ENCODE measurements at places on chromosomes 11 and 22. TPM values are rescaled to one million over a fixed set of nuclear protein-coding genes. Genes with fewer than 3 reads are reported as not detected.

- DNase-seq: no peak
These were observed 320.5 kb downstream of the MIAT start for GRCh38 chr22:26977741-26978376.

GRCh38 chr11:36292311-36292722, 3.1 kb upstream of the COMMD9 start:
- no peak for DNase-seq

DNA sequence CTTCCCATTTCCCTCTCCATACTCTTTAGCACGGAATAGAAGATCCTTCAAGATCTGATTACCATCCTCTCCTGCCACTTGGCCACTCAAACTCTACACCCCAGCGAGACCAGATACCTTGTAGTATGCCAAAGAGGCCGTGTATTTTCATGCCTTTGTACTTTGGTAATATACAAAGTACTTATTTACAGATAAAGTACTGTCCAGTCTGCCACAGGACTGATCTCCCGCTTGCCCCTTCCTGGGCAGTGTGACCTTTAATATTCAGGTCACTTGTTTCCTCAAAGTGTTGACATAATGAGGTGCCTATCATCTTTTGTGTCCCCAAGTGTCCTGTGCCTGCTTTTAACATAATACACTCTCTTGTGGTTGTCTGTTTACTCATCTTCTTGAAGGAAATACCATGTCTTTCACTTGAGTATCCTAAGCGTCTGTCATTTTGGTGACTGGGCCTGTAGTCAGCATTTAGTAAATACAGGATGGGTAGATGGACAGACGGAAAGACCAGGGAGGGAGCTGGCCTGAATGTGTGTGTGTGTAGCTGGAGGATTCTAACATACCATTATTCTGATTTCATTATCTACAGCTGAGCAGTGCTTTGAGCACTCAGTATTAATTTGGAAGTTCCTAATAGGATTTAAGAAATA, 137.4 kb downstream of the NAV2 start:
- no peak for DNase-seq

The TOMT gene
- not detected for total RNA-seq

- DNase-seq: no peak
These were observed 129.9 kb downstream of the GUCY1A2 start for GRCh38 chr11:106888386-106888785.

Data from epithelial cell of proximal tubule (primary cell).